ENCODE measurements at places on chromosomes 16 and 17.
A peak's percentile ranks its signal among the peaks of the same experiment; 100 is the strongest.

GRCh38 chr17:43790311-43790940 is 10.2 kb downstream of the CFAP97D1 start:
- no peak for DNase-seq

GRCh38 chr16:59697236-59697635 is 963.1 kb upstream of the GOT2 start:
- no peak for DNase-seq

DNA sequence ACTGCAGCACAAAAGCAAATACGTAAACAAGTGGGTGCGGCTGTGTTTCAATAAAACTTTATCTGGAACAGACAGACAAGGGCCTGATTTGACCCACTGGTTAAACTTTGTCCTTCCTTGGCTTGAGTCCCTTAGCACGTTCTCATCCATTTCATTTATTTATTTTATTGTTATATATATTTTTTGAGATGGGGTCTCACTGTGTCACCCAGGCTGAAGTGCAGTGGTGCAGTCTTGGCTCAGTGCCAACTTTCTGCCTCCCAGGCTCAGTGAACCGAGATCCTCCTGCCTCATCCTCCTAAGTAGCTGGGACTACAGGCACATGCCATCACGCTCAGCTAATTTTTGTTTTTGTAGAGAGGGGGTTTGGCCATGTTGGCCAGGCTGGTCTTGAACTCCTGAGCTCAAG is 64.3 kb downstream of the MYH11 start:
- DNase-seq, result no peak

DNA sequence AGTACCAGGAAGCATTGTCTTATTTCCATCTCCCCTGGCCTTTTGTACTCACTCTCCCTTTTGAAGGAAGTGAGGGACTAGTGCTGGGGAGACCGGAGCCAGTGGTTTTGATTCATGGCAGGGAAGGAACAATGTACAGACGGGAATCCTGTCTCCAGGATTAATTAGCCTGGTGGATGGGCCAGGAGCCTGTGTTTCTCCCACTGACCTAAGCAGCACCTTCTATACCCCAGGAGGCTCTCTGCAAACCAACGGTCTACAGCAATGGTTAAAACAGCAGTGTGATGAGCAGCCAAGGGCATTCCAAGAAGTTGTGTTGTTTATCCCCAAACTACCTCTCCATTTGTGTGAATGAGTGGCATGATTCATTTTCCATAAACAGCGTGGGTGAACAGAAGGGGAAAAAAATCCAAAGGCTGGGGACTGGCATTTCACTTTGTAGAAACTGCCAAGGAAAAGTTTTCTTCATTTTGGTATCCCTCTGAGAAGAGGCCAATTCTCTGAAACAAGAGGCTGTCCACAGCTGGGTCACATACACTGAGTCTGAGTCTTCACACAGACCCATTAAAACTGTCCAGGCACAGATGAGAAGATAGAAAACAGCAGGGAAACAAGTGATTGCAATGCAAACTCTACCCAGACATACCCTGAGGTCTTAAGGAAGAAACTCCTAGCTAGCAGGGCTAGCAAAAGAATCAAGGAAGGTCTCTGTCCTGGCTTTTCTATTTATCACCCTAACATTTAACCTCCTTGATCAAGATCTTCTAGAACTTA is 18.1 kb downstream of the ANKFN1 start:
- DNase-seq, result no peak

GRCh38 chr16:11234884-11235702 is 20.9 kb downstream of the SOCS1 start:
- no peak for DNase-seq

DNA sequence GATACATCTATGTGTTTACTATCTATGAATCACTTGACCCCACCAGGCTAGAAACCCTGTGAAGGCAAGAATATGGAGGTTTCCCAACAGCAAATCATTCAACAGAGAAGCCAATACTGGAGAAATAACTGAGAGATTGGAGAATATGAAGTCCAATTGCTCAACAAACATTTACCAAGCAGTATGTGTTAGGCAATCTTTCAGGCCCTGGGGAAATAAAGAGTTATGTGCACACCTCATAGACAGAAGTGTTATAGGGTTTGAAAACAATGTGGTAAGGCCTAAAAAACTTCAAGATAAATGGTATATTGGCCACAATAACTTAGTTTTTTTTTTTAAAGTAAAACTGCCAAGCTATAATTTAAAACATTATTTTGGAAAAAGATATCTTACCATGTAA is 1245.8 kb downstream of the CDH11 start:
- no peak for DNase-seq

DNA sequence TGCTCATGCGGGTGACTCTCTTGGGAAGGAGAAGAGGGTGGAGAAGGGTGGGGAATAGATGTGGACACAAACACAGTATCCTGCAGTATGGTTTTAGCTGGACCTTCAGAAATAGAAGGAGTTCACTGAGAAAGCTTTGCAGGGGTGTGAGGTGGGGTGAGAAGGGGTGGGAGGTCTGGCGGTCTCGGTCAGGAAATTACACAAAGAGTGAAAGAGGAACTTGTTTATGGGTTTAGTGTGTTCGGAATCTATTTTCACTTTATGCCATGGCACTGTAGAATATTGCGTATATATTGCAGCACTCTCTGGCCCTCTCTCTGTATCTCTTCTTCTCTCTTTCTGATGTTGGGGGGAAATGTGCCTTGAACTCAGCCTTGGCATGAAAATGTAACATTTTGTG is 148.2 kb upstream of the GOT2 start:
- no peak for DNase-seq

DNA sequence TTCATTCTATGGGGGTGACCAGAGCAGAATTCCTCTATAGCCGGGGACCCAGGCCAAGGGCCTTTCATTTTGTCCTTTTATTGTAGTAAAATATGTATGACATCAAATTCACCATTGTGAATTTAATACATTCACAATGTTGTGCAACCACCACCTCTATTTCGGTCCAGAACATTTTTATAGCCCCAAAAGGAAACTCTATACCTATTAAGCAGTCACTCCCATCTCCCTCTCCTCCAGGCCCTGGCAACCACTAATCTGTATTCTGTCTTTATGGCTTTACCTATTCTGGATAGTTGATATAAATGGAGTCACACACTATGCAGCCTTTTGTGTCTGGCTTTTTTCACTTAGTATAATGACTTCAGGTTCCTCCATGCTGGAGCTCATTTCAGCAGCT is 9.7 kb upstream of the TNS4 start:
- DNase-seq, result no peak

- DNase-seq, result no peak
Measured at GRCh38 chr16:86768999-86769398, 190.7 kb downstream of the FOXL1 start.

DNA sequence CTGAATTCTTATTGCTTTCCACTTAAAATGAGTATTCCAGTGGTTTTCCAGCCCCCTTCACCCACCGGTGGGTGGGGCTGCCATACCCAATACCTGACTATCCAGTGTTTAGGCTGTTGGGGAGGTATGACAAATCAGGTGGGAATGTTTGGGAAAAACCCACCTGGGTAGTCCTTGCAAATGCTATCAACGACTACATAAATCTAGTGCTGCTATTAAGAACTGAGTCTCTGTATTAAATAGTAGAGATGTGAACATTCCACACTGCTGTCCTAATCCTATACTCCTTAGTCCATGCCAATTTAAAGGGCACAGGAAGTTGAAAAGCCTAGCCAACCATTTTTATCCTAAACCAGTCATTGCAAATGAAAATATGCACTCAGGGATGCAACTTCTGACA is 126.6 kb downstream of the AXIN2 start:
- no peak for DNase-seq

- no peak for DNase-seq
Measured at GRCh38 chr17:56506349-56506748, 87.2 kb upstream of the NOG start.

- peak; percentile 94 for DNase-seq
Measured at GRCh38 chr17:7394452-7395191, at the start of gene PLSCR3. Gene PLSCR3 (minus strand): TSS chr17:7394525. CDS start chr17:7394110, 415 bp downstream.

- no peak for DNase-seq
Measured at GRCh38 chr17:20012017-20012536, 2.9 kb downstream of the SPECC1 start.

- no peak for DNase-seq
Measured at GRCh38 chr17:37702598-37702997, 42.3 kb downstream of the HNF1B start.

DNA sequence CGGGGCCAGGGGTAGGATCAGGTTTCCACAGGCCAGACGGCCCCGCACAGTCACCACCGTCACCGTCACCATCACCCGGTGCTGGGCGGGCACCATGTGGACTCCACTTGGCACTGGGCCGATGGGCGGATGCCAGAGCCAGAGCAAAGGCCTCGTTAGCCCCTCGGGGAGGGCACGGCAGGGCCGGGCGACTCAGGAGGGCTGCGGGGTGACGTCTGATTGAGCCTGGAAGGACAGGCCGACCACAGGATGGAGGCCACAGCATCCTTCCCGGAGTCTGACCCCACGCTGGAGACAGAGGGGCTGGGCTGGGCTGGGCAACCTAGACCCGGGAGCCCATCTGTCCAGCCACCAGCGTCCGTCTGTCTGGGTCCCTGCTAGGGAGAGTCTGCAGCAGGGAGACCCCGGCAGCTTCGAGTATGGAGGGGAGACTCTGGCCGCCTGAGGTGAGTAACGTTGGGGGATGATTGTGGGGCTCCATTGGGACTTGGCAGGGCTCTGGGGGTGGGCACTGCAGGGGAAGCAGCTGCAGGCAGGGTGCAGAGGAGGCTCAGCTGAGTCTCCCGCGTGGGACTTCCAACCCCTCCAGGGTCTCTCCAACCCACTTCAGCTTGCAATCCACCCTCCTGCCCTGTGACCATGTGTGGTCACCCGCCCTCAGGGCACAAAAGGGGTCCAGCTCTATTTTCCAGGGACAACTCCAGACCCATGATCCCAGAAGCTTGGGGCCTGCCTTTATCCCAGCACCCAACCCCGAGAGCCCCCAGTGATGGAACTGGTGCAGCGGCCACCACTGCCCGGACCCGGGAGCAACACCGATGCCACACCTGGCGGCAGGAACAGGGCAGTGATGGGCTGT is 22.6 kb downstream of the SLC25A10 start:
- DNase-seq, result no peak

GRCh38 chr17:76272541-76273444 is 7.6 kb downstream of the UBALD2 start:
- no peak for DNase-seq

- DNase-seq, result no peak
Measured at GRCh38 chr16:86121374-86122010, 222.5 kb downstream of the IRF8 start.

- DNase-seq, result no peak
Measured at GRCh38 chr17:19415806-19416775, 5.1 kb downstream of the RNF112 start.

DNA sequence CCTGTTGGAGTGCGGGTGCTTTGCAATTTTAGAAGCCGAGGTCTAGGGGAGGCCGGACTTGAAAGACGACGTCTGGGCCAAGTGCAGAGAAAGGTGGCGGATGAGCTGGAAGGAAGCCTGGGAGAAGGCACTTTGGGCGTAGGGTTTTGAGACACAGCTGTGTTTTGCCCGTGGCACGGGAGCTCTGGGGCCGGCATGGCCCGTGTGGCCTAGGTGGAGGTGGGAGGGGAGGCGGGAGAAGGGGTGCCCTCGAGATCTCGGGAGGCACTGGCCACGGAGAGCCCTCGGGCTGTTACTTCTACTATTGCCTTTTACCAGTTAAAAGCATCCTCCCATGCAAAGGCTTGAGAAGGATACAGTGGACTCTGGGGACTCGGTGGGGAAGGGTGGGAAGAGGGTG is 161.9 kb downstream of the FOXL1 start:
- DNase-seq, result no peak

- no peak for DNase-seq
Measured at GRCh38 chr17:78644931-78645351, 67.7 kb upstream of the DNAH17 start.

DNA sequence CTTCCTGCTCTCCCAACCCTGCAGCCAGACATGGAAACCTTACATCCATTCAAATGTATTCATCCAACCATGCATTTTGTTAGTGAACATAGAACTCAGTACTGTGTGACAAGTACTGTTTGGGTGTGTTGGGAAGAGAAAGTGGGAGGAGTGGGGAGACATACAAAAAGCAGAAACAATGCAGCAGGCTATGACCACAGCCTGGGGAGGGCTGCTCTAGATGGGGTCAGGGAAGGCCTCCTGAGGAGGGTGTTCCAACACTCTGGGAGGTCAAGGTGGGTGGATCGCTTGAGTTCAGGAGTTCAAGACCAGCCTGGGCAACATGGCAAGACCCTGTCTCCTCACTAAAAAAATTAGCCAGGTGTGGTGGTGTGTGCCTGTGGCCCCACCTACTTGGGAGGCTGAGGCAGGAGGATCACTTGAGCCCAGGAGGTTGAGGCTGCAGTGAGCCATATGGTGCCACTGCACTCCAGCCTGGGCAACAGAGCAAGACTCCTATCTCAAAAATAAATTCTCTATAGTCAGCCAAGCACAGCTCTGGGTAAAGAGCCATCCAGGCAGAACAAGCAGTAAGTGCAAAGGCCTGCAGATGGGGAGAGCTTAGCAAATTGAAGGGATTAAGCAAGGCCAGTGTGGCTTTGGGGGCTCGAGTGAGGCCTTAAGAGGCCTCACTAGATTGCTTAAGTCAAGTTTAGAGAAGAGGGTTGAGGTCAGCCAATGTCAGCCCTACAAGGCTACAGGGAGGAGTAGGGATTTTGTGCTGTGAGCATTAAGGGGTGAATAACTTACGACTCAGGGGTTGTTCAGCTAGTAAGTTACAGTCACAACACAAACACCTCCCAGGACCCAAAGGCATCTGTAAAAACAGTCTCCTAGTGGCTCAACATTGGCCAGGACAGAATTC is 5.5 kb downstream of the SLC13A2 start:
- DNase-seq, result no peak

GRCh38 chr17:67534941-67535340 is 157.9 kb downstream of the PITPNC1 start:
- DNase-seq, result no peak

DNA sequence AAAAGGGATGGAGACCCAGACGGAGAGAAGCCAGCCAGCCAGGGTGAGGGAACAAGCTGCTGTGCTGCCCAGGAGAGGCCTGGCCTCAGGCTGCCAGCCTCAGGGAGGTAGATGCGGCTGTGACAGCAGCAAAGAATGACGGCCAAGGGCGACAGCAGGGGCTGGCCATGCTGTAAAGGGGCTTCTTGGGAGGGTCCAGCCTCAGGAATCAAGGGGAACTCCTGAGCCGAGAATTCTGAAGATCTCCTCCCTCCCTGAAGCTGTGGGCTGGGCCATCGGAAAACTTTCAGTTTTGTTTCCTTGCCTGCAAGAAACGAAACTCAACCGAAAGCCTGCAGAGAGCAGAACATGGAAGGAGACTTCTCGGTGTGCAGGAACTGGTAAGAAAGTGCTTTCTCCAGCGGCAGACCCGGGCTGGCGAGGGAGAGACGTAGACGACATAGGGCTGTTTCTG is at the start of gene XAF1:
XAF1 (plus strand) TSS at position 316 of the 454 bp plus-strand sequence; CDS start at position 349, 33 bp downstream.
- peak; percentile 34 for DNase-seq

- no peak for DNase-seq
Measured at GRCh38 chr16:64705443-64705842, 416.4 kb downstream of the CDH11 start.

GRCh38 chr16:911101-911500 is 59.7 kb downstream of the LMF1 start:
- no peak for DNase-seq

DNA sequence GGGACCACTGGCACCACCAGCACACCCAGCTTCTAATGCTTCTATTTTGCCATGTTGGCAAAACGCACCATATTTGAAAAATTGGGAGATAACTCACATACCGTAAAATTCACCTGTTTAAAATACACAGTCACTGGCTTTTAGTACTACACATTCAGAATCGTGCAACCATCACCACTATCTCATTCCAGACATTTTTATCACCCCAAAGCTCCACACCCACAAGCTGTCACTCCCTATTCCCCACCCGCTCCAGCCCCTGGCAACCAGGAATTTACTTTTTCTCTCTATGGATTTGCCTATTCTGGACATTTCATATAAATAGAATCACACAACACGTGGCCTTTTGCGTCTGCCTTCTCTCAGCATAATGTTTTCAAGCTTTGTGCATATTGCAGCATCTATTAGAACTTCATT is 25.0 kb downstream of the PPL start:
- no peak for DNase-seq

Measured in activated B cell treated with CpG ODN at 0.5 μM for 24 hours (primary cell).